ENCODE measurements at places on chromosomes 7 and 10.

- peak; percentile 33 for DNase-seq
These were observed 178.4 kb upstream of the TARP start for GRCh38 chr7:38451840-38452239.

DNA sequence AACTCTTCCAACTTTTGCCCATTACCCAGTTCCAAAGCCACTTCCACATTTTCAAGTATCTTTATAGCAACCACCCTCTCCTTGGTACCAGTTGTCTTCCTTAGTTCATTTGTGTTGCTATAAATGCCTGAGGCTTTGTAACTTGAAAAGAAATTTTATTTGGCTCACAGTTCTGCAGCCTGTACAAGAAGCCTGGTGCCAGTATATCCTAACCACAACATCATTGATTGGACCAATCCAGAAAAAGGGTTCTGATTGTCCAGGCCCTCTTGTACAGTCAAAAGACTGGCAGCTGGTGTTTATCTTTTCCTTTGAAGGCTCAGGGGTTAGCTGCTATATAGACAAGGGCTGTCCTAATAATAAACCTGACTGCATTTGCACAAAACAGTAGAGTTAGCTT, 21.1 kb upstream of the ABCC2 start:
- no peak for DNase-seq

DNA sequence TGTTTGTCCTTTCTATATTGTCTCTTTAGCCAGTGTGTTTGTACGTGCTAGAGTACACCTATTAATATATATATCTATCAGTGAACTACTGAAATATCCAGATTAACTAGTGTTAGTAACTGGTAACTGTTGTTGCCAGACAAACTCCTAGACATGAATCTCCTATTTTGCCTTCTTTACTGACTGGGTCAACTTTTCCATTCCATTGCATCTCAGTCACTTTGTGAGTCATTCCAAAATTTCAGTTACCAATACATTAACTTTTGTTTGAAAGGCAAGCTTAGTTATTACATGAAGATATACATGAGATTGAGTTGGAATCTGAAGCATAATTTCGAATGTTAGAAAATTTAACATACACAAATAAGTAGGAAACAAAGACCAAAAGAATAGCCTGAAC, 51.4 kb downstream of the BTAF1 start:
- DNase-seq = peak; percentile 20

DNA sequence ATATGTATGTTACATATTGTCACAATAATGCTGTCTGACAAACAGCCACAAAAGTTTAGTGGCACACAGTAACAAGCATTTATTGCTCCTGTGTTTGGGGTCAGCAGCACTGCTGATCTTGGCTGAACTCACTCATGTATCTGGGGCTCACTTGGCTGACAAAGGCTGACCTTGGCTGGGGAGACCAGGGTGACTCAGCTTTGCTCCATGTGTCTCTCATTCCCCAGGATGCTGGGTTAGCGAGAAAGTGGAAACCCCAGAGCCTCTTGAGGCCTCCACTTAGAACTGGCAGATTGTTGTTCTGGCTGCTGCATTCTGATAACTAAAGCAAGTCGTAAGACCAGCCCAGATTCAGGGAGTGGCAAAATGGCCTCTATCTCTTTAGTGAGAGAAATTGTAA, 217.3 kb upstream of the HABP2 start:
- no peak for DNase-seq

GRCh38 chr7:126657137-126657536, 595.6 kb downstream of the GRM8 start:
- no peak for DNase-seq

GRCh38 chr7:86939197-86939814, 120.1 kb downstream of the ELAPOR2 start:
- DNase-seq = no peak

DNA sequence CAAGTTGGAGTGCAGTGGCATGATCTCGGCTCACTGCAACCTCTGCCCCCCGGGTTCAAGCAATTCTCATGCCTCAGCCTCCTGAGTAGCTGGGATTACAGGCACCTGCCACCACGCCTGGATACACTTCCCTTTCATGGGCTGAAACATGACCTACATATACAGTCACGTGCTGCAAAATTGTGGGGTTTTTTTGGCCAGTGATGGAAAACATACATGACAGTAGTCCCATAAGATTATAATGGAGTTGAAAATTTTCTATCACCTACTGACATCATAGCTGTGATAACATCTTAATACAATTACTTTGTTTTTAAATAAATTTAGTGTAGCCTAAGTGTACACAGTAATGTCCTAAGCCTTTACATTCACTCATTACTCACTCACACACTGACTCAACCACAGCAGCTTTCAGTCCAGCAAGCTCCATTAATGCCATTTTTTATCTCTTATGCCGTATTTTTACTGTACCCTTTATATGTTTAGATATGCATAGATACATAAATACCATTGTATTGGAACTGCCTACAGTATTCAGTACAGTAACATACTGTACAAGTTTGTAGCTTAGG, 79.9 kb upstream of the TMEM196 start:
- no peak for DNase-seq

- no peak for DNase-seq
These were observed 453 bp downstream of the SFMBT2 start for GRCh38 chr10:7410301-7410861.

GRCh38 chr7:128793181-128793547, 1.4 kb downstream of the CCDC136 start:
- DNase-seq = no peak

DNA sequence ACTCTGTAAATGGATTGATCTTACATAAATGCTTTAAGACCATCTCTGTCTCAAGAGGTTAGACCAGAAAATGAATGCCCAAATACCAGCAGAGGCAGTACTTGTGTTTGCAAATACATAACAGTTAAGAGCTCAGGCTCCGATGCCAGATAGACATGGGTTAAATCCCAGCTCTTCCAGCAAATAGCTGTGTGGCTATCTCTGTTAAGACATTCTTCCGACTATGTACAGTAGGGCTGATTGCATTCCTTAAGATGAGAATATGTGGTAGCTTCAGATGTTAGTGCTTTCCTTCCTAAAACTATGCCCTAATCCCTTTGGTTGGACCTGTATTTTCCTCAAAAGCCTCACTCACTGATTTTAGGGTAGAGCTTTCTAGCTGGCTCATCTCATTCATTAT, 2.2 kb downstream of the IDE start:
- DNase-seq = no peak

- no peak for DNase-seq
These were observed 81.8 kb downstream of the COL13A1 start for GRCh38 chr10:69883310-69884023.

DNA sequence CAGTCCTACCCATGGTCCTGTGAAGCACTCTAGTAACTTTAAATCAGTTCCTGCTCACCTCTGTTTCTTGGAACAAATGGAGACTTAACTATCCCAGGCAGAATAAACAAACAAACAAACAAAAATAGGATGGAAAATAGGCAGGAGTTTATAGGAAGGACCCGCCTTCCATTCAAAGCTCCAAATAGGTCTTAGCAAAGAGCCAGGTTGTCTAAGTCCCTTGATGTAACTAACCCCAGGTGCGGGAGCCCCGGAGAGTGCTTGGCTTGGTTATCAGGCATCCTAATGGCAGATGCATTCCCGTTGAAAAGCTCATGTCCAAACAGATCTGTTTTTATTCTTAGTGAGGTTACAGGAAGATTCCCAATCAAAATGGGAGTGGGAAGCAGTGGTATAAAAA, 2.2 kb downstream of the IFIT2 start:
- DNase-seq = no peak

DNA sequence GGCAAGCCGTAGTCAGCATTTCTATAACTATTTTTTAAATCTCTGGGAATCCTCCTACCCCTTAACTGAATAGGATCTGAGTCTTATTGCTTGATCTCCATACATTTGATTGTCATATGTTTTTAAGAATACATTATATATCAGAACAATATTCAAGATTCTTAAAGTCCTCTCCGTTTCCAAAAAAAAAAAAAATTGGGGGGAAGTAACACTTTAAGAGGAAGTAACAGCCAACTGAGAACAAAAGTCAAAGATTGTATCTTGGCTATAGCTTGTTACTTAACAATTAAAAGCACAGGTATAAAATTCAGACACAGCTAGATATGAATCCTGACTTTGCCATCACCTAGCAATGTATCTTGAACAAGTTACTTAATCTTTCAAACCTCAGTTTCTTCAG, 169.9 kb upstream of the ADO start:
- DNase-seq = no peak

DNA sequence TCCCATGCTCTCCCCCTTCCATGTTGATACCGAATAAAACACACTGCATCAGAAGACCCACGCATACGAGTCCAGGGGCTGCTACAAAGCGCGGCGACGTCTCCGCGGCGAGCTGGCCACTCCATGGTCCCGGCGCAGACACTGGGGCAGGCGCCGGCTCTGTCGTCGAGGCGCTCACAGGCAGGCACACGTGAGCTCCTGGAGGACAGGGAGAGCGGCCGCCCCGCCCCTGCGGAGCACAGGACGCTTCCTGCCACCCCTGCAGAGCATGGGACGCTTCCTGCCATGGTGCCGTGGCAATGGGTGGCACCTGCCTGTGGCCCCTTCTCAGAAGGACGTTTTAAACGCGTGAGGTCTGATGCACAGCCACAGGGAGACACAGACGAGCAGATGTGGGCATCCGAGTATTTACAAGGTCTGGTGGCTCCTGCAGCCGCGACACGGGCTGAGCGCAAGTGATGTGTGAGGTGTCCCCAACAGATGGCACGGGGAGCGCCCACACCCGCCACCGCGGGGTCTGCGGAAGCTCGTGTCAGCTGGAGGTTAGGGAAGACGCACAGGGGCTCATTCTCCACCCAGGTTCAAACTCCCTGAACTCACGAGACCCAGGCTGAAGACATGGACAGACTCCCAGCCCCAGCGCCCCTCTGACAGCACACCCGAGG, 21.4 kb upstream of the GPR146 start:
- DNase-seq = no peak

GRCh38 chr7:34837801-34838201, 179.8 kb downstream of the NPSR1 start:
- DNase-seq = no peak

DNA sequence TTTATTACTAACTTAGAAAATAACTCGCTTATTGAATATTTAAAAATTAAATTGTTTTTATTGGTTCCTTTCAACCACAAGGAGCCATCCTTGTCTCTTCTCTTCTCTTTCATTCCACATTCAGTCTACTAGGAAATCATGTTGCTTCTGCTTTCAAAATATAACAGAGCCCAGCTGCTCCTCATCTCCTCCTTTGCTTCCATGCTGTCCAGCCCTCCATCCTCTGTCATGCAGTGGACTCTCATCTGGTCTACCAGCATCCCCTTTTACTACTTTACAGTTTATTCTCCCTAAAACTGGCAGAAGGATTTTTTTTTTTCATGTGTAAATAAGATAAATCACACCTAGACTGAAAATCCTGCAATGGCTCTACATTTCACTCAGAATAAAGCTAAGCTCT, 198.2 kb upstream of the CSTF2T start:
- no peak for DNase-seq

- no peak for DNase-seq
These were observed 28.6 kb downstream of the BMPR1A start for GRCh38 chr10:86785037-86785436.

DNA sequence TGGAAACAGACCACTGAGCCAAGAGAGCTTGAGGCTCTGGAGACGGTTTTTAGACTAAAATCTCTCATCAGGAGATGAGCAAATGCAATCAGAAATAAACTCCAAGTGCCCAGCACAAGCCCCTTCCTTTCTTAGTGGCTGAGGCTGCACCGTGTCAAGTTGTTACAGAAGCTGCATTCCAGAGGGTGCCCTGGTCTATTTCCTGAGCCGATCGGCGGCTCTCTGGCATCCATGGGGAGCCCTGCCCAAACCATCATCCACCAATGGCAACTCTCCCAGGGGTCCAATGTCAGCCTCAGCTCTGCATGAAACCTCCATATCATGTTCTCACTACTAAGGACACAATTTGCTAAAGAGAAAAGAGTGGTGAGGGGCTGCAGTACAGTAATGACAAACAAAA, 89.6 kb downstream of the SVIL start:
- DNase-seq = no peak

GRCh38 chr7:29139191-29139590, 7.1 kb downstream of the CPVL start:
- DNase-seq = peak; percentile 2

DNA sequence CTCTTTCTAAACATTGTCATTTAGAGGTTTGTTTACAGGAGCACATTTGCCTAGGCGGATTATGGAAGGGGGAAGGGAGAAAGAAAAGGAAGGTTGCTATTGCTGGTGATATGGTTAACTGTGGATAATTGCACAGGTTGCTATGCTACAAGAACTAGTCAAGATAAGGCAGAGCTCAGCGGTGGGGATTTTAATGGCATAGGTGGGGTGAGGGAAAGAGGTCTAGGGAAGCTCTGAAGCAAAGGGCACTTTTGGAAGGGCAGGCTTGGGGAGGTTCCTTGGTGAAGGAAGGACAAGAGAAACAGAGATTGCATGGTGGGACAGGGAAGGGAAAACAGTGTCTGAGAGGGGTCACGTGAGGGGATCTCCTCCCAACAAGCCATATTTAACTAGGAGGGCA, 19.5 kb downstream of the HYAL4 start:
- no peak for DNase-seq

GRCh38 chr7:5050676-5051075, 5.0 kb downstream of the RBAK start:
- DNase-seq = no peak

DNA sequence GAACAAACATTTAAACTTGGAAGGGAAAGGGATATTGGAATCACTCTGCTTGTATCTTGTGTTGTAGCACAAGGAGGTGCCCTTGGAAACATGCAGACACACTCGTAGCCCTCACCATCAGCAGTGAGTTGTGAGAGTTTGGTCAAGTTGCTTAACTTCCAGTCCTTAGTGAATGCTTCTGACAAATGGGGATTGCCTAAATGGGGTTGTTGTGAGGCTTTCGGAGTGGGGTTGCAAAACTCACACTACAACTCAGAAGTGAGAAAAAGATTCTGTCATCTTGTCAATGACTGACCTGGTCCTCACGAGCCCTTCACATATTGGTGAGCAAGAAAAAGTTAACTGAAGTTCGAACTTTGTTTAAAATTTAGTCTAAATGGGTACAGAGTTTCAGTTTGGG, 29.0 kb upstream of the GSDME start:
- no peak for DNase-seq

DNA sequence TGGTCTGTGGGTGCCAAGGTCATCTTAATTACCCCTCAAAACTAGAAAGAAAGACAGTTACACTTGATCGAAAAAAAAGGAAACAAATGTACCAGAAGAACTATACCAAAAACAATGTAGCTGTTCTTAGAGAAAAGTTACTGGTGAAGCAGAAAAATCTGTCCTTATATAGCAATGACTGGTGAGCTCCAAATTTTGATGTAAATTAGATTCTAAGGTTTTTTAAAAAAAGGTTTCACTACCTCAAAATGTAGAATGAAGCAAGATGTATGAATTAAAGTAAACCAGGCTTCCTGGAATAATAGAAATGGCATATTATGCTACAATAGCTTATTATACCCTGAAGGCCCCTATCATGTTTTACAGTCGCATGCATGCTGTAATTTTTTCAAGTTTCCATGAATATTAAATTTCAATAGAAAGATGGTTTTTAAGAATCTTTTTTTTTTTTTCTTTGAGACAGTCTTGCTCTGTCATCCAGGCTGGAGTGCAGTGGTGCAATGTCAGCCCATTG, 28.4 kb upstream of the FKBP9 start:
- no peak for DNase-seq

Measured in fibroblast of skin of left biceps (primary cell).